Coronary artery (tissue), 2 donors: ENCODE measurements at places on chromosomes 1 and 21.
A peak's percentile ranks its signal among the peaks of the same experiment; 100 is the strongest.

DNA sequence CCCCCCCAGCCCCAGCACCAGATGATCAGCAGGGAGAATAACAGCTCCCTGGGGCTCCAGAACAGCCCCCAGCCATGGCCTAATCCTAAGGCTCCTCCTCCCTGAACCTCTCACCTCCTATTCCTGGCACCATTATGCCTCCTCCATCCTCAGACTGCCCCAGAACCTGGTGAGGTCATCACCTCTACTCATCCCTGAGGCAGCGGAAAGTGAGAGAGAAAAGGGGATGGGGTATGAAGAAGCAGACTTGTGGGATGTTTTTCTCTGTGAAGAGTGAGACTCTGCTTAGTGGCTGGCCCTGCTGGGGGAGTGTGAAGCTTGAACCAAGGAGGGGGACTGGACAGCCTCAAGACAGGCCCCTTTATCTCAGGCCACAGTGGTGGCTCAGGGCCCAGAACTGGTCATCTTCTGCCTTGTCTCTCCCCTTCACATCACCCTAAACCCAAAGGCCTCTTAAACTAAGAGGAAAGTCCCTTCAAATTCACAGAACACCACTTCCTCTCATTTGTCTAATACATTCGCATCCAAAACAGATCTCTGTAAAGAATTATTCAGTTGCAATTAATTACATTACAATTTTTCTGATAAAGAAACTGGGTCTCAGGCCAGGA is 2.2 kb upstream of the PPM1J start:
- DNase-seq, result no peak

DNA sequence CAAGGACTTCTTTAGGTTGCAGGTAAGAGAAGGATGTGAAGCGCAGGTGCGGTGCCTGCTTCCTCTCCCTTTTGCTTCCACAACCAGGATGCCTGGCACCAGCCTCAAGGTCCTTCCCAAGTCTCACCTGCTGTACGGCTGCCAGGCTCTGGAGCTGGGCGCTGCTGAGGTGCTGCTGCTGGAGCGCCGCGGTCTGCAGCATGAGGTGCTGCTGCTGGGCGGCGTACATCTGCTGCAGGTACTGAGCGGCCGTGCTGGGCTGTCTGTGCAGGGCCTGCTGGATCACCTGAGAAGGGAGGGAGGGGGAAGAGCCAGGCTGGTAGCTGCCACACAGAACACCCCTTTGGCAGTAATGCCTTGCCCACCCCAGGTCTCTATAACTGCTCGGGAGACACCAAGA is 51.3 kb upstream of the A3GALT2 start:
- DNase-seq, result peak; percentile 41

GRCh38 chr1:18010945-18011344 is 96.7 kb upstream of the IGSF21 start:
- DNase-seq, result no peak

DNA sequence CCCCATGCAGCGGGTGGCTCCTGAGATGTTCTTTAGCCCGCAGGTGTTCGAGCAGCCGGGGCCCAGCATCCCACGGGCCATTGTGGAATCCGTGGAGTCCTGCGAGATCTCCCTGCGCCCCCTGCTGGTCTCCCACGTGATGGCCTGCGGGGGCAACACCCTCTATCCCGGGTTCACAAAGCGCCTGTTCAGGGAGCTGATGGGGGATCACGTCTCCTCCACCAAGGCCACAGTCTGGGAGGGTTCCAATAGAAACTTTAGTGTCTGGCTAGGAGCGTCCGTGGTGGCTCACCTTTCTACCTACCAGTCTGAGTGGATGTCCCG is 71.0 kb downstream of the ACTL8 start:
- peak; percentile 69 for DNase-seq

DNA sequence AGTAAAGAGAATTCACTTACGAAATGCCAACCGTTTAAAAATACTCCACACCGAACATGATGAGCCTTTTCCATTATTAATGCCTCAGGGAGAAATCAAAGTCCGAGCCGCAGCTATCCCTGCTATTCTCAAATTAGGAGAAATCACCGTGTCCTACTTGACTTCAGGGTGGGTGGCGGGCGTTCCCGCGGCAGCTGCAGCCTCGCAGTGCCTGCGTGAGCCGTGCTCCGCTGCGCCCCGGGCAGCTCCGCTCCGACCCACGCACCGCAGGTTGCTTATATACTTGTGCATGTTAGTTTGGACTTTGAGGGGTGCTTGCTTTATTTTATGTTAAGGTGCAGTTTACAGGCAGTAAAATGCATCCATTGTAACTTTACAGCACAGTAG is 35.6 kb upstream of the PCBP3 start:
- peak; percentile 21 for DNase-seq

DNA sequence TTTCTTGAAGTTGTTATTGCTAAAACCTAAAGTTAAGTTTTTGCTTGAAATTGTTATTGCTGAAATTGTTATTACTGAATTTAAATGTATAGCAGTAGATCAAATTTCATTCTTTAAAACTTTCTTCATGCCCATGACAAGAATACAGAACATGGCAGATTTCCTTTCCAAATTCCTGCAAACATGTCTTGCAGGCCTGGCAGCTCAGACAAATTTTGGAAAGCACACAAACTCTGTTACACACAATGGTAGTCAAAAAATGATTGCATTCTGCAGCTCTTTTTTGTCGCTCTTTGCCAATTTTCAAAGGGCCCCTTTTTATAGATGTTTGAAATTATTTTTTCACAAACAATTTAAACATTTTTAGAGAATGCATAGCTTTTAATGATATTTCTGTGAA is 1292.3 kb upstream of the B3GALT2 start:
- no peak for DNase-seq

- DNase-seq, result no peak
Measured at GRCh38 chr1:67159233-67159632, 7.0 kb upstream of the IL23R start.

GRCh38 chr1:229229721-229230139 is 41.2 kb upstream of the RAB4A start:
- peak; percentile 88 for DNase-seq

GRCh38 chr1:15579683-15580047 is 5.2 kb downstream of the AGMAT start:
- DNase-seq, result no peak

- no peak for DNase-seq
Measured at GRCh38 chr1:221839782-221840395, 98.0 kb upstream of the DUSP10 start.

GRCh38 chr21:46212721-46213484 is 15.7 kb downstream of the LSS start:
- peak; percentile 61 for DNase-seq

DNA sequence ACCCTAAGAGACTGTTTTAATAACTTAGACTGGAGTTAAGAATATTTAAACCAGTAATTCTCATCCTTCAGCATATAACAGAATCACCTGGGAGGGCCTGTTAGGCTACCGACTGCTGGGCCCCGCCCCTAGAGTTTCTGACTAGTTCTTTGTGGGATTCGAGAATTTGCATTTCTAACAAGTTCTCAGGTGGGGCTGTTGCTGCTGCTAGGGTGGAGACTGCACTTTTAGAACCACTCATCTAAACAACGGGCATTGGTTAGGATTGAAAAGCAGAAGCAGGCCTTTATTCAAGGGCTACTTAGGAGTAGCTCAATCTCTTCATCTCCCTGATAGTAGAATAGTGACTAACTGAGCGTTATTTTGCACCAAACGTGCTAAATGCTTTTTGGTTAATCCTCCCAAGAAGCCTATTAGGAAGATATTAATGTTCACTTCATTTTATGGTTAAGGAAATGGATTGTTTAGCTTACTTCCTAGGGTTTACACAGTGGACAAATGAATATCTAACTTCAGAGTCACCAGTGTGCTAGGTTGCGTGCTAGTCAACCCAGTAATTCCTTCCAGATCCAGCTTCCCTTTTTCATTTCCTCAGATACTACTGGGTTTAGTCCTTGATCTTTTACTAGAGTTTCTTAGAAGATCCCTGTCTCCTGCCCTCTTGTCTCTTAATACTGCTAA is 31.1 kb upstream of the UAP1 start:
- DNase-seq, result no peak

GRCh38 chr1:77303387-77303786 is 21.6 kb downstream of the AK5 start:
- DNase-seq, result no peak

GRCh38 chr1:110506541-110506940 is 12.4 kb downstream of the KCNA10 start:
- DNase-seq, result no peak

- no peak for DNase-seq
Measured at GRCh38 chr1:240656531-240656930, 44.6 kb upstream of the GREM2 start.

DNA sequence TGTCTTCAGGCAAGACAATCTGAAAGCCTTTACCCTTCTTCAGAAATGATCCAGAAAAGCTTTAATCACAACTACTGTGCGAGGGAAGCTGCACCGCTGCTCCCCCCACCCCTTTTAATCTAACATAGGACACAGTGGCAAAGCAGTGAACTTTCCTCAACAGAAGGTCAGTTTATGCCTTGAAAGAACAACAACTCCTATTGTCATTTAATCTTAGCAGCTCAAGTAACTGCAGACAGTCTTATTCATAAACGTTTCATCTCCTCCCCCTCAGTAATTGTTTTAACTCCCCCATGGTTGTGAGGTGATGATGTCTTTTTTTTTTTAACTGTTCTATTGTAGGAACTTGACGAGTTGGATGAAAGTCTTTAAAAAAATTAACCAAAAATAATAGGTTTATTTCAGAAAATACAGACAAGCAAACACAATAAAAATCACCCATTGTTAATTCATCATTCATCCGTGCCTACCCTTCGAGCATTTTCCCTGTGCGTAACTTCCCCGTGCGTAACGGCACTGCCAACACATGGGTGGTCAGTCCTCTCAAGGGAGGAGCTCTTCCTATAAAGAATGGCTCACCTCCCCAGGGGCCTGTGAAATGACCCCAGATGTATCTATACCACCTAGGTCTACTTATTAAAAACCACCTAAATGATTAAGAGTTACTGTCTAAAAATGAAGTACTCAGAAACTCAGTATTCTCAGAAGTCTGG is 3.3 kb upstream of the ADAR start:
- no peak for DNase-seq

DNA sequence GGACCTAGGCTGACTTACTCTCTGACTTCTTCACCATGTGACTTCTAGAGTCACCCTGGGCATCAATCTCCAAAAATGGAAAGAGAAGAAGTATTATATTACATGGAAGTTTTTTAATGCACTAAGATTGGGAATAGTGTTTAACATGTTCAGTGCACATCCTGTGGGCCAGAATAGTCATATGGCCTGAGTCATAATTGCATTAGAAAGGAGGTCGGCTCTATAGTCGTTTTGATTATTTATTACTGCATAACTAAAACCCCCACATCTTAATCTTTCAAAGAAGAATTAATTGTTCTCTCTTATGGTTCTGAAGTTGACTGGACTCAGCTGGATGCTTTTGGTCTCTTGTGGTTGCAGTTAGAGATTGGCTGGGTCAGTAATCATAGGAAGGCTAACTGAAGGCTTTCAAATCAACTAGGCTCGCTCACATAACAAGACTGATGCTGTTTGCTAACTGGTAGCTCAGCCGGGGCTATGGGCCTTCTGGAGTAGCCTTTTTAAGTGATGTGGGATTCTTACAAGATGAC is 810.6 kb upstream of the ADGRL4 start:
- DNase-seq, result no peak

GRCh38 chr1:165439330-165439729 is 5.6 kb downstream of the RXRG start:
- no peak for DNase-seq

DNA sequence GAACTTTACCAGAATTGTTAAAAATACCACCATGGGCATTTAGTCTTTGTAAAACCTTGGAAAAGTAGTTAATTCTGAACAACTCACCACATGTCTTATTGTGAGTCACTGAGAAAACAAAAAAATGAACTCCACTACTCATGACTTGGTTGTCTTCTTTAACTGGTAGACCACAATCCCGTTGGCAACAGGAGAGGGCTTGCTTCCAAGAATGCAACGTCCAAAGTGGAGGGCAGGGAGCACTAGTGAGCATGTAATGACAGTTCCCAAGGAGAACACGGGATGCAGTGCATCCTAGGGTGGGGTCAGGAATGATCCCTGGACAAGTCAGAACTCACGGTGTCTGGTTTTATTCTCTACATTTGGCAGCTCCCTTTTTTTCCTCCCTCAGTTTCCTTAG is 15.2 kb upstream of the HMCN1 start:
- DNase-seq, result no peak

GRCh38 chr1:204085876-204086275 is 13.0 kb downstream of the SOX13 start:
- no peak for DNase-seq

- DNase-seq, result no peak
Measured at GRCh38 chr1:218462587-218462986, 117.5 kb downstream of the TGFB2 start.

DNA sequence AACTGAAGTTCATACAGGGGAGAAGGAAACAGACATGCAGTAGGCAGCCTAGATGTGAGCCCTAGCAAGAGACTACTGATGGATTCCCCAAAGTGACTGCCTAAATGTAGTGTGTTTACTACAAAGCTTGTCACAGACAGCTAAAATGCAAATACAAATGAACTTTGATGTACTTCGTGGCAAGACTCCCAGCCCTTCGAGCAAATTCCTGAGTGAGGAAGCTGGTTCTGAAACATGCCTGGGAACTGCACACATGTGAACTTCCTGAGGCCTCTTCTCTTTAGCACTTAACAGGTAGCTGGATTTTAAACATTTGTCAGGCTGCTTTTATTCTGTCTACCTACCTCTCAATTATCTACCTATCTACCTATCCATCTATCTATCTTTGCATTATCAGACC is 6.7 kb upstream of the IRF2BP2 start:
- no peak for DNase-seq

DNA sequence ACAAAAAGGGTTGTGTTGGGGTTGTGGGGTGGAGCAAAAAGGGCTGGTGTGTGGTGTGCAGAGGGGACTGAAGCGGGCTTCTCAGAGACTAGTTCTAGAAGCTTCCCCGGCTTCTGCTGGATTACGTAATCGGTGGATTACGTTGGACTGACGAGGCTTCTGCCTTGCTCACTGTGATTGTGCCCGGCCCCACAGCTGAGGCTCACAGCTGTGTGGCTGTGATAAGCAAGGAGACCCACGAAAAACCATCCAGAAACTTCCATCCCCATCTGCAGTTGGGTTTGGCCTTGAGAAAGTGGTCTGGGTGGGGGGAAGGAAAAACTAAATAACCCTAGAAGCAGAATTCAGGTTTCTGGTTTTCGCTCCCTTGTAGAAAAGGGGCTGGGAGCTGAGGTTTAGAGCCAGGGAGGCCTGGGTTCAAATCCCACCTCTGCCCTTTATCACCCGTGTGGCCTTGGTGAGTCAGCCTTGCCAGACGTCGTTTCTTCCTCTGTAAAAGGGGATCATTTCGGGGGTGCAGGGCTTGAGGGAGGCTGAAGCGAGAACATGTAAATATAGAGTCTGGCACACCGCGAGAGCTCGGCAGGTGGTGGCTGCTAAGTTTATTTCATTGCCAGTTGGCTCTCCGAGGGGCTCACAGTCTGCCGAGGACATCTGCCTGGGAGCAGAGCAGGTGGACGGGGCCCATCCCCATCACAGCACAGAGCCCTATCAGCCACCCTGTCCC is 30.4 kb upstream of the DISP3 start:
- no peak for DNase-seq
